ENCODE measurements at places on chromosomes 12 and 14.
A peak's percentile ranks its signal among the peaks of the same experiment; 100 is the strongest.

GRCh38 chr14:23319746-23320583 lies 1.3 kb upstream of the PABPN1 start:
- DNase-seq: no peak

- DNase-seq: peak; percentile 64
These were observed 27.8 kb upstream of the GPR132 start for GRCh38 chr14:105093038-105093430.

DNA sequence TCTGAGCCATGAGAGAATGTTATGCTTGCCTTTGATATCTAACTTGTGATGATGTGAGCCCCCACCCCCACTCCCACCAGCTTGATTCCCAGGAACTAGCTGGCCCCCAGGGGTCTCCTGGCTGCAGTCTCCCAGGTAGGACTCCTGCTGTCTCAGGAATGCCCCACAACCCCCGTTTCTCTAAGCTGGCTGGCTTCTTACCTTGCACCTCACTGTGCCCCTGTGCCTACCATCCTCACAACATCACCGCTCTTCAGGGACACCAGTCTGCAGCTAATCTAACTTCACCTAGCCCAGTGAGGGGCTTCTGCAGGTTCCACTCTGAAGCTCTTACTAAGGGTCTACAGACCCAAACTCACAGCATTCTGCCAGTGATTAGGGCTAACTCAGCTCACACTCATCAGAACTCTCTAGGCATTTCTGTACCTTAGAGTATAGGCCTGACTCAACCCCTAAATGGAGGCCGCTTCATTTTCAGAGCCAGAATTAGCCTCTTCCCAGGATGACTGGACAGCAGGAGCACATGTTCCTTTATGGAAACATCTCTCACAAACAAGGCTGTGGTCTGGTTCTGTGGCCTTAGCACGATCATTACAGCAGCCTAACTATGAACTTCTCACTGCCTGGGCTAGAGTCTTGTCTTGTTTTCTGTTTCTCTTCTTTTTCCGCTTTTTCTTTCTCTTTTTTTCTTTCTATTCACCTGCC lies 72.8 kb upstream of the IFNG-AS1 start:
- DNase-seq: no peak

DNA sequence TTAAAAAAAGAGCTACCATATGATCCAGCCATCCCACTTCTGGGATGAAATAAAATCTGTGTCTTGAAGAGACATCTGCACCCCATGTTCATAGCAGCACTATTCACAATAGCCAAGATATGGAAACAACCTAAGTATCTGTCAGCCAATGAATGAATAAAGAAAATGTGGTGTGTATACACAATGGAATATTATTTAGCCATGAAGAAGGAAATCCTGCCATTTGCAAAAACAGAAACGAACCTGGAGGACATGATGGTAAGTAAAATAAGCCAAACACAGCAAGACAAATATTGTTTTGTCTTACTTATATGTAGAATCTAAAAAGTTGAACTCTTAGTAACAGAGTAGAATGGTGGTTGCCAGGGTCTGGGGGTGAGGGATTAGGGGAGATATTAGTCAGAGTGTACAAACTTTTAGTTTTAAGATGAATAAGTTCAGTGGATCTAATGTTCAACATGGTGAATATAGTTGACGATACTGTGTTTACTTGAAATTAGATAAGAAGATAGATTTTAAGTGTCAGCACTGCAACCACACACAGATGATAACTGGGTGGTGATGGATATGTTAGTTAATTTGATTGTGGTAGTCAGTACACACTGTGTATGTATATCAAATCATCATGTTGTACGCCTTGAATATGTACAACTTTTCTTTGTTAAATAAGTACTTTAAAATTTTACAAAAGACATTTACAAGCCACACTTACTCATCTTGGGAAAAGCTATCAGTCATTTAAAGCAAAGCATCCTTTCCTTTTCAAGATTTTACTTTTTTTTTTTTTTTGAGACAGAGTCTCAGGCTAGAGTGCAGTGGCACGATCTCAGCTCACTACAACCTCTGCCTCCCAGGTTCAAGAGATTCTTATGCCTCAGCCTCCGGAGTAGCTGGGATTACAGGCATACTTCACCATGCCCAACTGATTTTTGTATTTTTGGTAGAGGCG lies 89.9 kb downstream of the BICD1 start:
- DNase-seq: no peak

DNA sequence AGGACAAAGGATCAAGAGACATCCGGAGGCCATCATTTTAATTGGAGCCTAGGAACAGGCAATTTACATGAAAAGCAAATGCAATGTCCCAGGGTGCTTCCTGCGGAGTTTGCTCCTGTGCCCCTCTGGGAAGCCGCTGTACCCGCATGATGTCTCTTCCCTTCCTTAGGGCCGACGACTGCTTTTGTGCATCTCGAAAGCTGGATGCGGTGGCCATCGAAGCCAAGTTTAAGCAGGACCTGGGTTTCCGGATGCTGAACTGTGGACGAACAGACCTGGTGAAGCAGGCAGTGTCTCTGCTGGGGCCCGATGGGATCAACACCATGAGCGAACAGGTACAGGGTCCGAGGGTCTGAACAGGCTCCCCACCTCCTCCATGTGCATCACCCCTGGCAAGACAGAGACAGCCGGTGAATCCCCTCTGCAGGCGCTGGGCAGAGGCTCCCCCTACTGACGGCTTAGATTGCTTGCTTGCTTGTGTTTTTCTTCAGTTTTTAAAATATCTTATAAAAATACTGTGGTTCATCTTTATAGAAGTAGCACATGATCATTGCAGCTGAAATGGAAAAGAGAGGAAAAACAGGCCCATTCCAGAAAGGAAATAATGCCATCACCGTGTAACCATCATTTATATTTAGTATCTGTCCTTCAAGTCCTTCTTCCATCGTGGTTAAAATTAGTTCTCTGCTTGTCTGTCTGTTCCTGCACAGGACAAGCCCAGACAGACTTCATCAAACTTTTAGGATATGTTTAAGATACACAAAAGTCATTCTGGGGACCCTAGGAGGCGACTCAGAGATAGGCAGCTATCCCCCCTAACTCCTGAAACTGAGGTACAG lies 75.4 kb upstream of the PWP1 start:
- DNase-seq: no peak

DNA sequence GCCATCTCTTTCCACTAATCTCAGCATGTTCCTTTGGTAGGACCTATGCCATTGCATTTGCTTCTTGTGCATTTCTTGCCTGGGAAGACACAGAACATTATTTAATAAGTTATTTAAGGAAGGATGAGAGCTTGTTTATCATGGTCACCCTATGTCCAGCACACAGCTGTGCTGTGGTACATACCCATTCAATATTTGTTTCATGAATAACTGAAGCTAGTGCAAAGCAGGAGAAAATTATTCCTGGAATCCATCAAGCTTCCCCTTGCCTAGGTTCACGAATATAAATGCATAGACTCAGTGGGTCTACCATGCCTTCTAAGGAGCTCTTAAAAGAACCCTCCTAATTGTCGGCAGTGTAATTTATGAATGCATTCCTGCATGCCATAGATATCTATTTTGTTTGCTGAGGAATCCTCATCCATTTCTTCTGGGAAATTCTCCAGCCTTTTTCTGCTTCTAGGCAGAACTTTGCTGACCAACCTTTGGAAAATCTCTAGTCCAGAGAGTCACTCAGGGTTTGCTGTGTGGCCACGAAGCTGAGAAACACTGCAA lies 599.8 kb upstream of the TMEM132C start:
- DNase-seq: no peak

GRCh38 chr14:30156571-30156970 lies 228.9 kb upstream of the PRKD1 start:
- no peak for DNase-seq
